ENCODE measurements at places on chromosomes 16 and 17.

DNA sequence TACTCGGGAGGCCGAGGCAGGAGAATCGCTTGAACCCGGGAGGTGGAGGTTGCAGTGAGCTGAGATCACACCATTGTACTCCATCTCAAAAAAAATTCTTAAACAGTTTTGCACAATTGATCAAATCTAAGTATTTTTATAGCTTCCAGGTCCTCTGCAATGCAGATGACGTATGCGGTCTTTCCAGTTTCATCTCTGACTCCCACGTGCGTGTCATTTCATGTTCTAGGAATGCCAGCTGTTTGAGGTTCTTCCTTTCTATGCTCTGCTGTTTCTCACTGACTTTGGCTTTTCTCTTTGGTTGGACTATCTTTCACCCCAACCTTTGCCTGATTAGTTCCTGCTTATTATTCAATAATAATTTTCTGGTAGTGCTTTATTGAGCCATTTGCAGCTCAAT is 16.2 kb downstream of the CHP2 start:
- no peak for DNase-seq

DNA sequence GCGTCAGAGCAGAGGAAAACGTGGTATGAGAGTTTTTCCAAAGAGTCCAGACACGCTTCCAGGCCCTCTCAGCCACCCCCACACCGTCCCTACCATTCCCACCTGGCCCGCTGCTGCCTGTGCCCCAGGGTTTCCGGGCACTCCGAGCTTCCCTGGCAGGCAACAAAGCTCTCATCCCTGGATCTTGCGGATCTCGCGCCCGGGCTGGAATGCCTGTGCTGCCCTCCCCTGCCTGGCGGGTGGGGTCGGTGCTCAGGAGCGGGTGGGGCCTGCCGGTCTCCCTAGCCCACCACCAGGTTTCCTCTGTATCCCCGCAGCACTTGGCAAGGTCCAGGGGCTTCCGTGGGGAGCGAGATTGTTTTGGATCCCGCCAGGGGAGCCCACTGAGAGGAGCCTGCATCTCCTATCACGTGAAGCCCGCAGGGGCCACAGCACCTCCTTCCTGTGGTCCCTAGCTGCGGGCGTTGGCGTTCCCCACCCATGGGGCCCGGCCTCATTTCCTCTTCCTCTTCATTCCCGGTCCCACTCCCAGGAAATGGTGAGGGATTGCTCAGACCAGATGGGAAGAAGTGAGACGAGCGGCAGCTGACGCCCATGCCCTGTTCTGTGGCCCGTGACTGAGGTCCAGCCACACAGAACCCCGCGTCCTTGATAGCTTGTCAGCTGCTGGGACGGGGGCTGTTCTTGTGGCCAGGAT is 11.0 kb downstream of the TBC1D24 start:
- no peak for DNase-seq

DNA sequence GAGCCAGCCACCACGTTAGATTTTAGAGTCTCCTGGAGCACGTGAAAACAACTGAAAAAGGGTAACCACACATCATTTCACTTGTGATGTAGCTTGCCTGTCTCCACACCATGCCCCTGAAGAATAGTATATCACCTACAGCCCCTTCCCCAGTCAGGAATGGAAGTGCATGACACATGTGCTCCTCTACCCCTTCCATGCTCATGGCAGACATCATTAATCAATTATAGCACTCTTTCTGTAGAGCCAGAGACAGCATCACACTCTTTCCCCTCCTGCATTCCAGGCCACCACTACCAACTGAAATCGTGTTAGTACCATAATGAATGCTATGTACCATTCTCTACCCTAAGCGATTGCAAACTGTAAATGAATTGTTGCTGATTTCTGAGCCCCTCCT is 113.5 kb upstream of the PLCG2 start:
- DNase-seq: no peak

DNA sequence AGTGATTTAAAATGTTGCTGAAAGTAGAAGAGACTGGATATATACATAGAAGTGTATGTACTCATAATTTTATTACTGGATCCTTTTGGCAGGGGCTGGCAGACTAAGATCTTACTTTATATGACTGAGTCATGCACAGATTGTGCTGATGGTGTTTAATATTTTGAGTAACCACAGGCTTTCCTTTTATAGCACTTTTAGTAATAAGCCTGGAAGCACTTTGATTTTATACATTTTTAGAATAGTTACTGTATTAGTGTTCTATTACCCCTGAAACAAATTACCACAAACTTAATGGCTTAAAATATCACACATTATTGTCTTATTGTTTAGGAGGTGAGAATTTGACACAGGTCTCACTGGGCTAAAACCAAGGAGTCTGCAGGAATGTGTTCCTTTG is 113.4 kb upstream of the CDH8 start:
- no peak for DNase-seq

- DNase-seq: no peak
These were observed 62.8 kb upstream of the GRIN2A start for GRCh38 chr16:10245002-10245401.

- DNase-seq: peak; percentile 57
These were observed 38.2 kb downstream of the PSME3IP1 start for GRCh38 chr16:57147381-57148221.

- DNase-seq: no peak
These were observed 79.9 kb downstream of the LITAF start for GRCh38 chr16:11506741-11507305.

- no peak for DNase-seq
These were observed 329 bp downstream of the SMARCD2 start for GRCh38 chr17:63842173-63842539.

DNA sequence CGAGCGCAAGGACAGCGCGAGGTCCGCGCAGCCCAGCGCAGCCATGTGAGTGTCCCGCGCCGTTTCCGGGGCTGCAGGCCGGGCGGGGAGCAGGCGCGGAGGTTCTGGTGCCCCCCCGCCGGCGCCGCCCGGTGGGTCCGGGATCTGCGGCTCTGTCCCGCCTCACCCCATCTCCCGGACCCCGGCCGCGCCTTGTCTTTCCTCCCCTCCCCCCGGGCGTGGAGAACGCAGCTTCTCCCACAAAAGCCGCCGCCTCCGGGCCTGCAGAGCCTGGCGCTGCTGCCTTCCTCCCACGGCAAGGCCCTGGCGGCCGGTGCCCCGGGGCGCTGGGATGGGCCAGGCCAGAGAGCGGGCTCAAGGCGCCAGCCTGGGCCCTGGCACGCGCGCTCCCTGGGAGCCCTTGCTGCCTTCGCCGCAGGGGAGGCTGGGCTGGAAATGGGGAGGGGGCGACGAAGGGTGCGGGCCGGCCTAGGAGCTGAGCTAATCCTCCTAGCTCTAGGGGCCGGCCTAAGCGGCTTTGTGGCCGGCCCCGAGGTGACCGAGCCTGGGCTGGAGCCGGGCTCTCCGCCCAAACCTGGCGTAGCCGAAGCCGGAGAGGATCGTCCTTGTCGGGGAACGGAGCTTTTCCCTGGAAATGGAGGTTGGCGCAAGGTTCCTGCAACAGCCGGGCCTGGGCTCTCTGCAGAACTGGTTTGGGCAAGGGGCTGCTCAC is 397 bp downstream of the RIPOR1 start:
- no peak for DNase-seq

GRCh38 chr16:14186007-14186794 is 115.1 kb downstream of the MRTFB start:
- DNase-seq: peak; percentile 72

DNA sequence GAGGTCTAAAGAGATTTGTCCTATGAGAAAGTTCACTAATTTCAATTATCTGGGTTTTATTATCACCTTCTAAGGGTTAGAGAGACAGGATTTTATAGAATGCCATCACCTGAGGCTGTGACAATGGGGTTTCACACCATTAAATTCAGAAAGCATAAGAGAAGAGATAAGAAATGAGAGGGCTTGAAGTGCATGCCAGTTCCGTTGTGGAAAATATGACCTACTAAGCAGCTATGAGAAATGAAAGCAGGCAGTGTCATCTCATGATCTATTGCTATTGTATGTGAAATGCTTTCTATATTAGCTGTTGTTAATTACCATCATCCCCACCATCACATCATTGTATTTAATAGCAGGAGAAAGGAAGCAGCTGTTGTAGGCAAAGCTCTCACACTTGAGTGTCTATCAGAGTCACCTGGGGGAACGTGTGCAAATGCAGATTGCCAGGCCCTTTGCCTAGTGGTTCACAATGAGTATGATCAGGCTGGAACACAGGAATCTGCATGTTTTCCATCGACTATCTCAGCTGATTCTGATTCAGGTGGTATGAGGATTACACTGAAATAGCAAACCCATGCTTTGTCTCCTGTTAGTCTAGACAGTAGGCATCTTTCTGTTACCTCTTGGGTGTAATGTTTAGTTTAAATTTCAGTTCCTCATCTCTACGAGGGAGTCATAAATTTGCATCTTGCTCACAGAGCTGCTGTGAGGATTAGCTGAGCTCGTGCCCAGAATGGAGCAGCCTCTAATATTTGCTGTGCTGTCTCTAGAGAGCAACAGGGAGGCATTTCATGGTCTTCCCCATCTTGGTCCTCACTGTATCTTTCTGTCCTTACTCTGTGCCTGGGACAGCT is 256.4 kb downstream of the CDH13 start:
- DNase-seq: no peak

DNA sequence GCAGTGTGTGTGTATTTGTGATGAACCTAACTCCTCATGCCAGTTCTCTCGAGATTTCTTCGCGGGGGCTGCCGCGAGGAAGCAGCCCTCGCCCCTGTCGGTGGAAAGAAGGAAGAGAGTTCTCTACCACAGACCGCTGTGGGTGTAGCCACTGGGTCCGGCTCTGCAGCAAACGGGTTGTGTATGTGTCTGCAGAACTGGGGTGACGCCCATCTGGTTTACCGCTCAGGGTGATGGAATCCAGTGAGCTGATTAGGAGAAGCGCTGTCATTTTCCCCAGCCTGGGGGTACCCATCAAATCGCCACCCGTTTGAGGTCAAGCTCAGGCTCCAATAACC is 7.7 kb downstream of the CORO6 start:
- DNase-seq: no peak

GRCh38 chr17:75262112-75262606 is 480 bp downstream of the MRPS7 start:
- peak; percentile 40 for DNase-seq

DNA sequence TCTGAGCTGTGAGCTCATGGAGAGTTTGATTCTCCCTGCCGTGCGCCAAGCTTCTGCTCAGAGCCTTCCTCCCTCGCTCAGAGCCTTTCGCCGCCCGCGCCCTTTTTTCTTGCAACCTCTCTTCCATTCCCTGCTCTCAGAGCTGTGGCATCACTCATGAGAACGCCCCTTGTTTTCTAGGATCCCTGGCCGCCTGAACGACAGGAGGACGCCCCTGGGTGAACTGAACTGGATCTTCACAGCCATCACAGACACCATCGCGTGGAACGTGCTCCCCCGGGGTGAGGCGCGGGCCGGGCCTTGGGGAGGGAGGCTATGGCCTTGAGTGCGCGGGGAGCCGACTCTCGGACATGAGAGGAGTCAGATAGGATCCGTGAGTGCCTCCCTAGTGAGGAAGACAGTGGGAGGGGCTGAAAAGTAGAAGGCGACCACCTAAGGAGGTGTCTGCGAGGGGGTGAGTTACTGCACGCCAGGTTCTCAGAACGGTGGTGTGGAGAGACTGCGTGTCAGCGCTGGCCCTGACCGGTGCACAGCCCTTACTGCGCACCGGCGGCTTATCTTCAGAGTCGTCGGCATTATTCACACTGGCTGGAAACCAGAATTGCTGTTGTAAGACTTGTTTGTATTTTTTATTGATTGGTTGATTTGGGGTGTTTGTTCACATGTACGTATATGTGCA is 169.5 kb upstream of the CHMP6 start:
- no peak for DNase-seq

- DNase-seq: no peak
These were observed 106.2 kb upstream of the AXIN2 start for GRCh38 chr17:65667656-65668055.

- no peak for DNase-seq
These were observed 15.2 kb downstream of the TEX2 start for GRCh38 chr17:64247836-64248235.

GRCh38 chr17:80220736-80221215 is 549 bp downstream of the SLC26A11 start:
- no peak for DNase-seq

- no peak for DNase-seq
These were observed 344.4 kb downstream of the SHISA9 start for GRCh38 chr16:13245713-13246377.

GRCh38 chr17:12536021-12536420 is 129.7 kb upstream of the MYOCD start:
- no peak for DNase-seq

DNA sequence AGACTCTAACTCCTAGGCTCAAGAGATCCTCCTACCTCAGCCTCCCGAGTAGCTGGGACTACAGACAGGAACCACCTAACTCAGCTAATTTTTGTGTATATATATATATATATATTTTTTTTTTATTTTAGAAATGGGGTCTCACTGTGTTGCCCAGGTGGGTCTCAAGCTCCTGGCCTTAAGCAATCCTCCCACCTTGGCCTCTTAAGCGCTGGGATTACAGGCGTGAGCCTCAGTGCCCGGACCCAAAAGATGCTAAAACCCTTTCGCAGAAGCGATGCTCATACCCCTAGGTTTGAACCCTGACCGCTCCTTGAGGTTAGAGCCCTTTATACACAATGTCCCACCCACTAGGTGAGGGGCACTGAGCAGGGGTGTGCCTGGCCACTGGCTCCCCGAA is 2.2 kb upstream of the CLDN9 start:
- DNase-seq: no peak
